ENCODE measurements at places on chromosomes 1 and 21.

- DNase-seq: no peak
These were observed 585.7 kb upstream of the CAMK1G start for GRCh38 chr1:208997726-208998312.

- no peak for DNase-seq
These were observed 14.3 kb upstream of the NTMT2 start for GRCh38 chr1:170131450-170131849.

DNA sequence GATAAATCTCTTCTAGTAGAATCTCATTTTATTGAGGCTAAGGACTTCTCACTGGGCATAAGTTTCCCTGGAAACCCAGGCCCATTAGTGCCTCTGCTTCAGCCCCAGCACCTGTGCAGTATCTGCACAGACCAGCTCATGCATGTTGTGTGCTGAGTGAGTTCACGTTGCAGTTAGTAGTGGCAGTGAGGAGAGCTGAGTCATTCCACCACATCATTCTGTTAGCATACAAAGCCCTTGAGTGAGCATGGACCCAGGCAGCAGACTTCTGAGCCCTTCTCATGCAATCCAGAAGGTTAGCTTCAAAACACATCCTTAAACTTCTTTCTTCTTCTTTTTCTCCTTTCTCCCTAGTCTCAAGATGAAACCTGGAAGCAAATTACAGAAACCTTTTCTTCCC, 45.8 kb upstream of the NTPCR start:
- DNase-seq: no peak

DNA sequence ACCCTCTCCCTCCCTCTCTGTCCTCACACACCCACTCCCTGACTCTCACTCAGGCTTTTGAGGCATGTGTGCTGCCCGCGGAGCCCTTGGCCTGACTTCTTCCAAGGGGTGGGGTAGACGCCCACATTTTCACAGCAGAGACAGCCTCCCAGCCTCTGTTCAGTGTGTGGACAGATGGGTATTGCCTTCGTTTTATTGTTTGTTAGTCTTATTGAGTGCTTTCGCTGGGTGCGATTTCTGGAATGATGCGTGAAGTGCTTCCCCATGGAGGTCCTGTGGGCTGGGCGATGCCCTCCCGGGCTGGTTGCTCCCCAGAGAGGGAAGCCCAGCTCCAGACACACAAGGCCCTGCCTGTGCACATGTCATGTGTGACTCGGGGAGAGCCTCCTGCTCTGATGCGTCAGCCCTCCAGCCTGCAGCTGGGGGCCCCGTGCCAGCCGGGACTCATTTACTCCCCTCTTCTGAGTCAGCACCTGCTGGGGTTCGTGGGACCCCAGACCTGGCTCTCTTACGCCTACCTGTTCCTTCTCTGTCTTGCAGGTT, 14.7 kb downstream of the PDXK start:
- no peak for DNase-seq

All from stimulated activated CD8-positive, alpha-beta memory T cell treated with anti-CD3 and anti-CD28 coated beads, Interleukin-4, amount 100 ng/mL, for 1 hour (primary cell).